ENCODE measurements at places on chromosomes 1 and 21.

DNA sequence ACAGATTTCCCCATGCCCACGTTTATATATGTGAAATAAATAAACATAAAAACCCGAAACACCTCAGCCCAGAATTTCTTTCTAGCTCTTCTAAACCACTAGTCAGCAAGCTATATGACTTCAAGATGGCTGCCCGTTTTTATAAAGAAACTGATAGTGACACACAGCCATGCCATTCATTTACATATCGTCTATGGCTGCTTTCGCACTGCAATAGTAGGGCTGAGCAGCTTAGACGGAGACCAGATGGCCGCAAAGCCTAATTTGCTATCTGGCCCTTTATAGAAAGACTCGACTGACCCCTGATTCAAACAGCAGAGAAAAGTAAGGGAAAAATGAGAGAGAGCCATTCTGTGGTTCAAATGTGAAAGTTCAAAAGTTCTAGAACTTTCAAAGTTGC lies 45.7 kb upstream of the FMN2 start:
- no peak for DNase-seq

DNA sequence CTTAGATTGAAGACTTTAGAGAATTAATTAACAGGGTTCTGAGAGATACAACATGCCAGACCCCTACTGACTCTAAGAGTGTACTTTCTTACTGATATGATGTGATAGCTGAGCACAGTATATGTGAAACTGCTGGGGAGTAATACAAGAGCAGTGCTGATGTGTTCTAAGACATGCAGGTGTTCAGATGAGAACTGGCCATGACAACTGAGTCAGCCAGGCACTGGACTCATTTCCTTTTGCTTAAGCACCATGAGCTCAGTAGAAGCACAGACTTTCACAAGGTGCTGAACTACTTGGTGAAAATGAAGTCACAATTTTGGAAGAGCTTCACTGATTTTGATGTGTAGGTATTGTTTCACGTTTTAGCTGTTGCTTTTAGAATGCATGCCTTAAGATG lies 15.9 kb upstream of the POGZ start:
- DNase-seq: no peak

- DNase-seq: no peak
Observed at GRCh38 chr1:25716320-25716719, 83.7 kb upstream of the SELENON start.

DNA sequence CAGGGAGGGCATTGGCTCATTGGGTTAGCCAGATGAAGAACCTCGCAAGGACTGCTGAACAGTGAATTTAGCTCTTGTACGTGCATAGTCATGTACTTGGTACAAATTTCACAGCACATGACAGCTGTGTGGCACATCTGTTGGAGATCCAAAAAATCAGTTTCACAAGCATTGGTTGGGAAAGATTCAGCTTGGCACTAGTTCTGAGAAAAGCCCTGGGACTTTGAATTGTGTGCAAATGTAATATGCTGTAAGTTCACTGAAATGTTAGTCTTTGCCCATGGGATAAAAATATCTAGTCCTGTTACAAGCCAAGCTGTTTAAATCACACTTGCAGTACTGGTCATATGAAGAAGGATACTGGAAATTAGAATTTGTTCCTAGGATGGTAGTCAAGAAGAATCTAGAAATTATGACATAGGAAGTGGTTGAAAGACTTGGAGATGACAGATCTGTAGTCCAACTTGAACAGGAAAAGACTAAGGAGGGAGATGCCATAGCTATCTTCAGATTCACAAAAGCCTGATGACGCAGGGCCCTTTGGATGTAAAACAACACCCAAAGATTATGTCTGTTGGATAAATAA lies 19.2 kb downstream of the LAMC2 start:
- no peak for DNase-seq

GRCh38 chr21:16751695-16752474 lies 761.0 kb upstream of the CXADR start:
- no peak for DNase-seq

DNA sequence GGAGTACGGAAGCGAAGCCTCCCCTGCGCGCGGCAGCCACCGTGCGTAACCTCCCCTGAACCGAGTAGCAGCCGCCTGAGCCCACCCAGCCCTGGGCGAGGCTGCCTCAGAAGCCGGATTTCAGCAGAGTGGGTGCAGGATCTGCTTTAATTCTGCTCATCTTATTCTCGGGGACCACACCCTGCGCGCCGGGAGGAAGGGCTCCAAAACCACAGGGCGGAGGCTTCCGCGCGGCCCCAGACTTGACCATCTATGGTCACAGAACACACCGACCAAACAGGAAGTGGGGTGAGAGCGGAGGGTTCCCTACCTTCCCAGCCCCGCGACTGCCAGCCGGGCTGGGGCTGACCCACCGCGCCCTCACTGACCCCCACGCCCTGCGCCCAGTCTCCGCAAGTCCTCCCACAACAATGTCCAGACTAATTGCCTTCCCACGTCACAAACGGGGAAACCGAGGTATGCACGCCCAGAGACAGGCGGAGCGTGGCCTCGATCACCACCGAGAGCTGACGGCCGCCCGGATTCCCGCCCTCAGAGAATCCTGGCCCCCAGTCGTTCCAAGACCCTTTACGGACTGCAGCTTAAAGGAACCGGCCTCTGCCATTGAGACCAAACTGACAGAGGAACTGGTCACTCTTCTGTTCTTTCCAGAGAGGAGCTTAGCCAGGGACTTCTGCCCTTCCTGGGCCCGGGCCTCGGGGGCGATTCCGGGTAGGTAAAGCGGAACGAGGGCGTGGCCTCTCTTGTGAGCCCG lies 595 bp upstream of the CAP1 start:
- DNase-seq: peak; percentile 89

DNA sequence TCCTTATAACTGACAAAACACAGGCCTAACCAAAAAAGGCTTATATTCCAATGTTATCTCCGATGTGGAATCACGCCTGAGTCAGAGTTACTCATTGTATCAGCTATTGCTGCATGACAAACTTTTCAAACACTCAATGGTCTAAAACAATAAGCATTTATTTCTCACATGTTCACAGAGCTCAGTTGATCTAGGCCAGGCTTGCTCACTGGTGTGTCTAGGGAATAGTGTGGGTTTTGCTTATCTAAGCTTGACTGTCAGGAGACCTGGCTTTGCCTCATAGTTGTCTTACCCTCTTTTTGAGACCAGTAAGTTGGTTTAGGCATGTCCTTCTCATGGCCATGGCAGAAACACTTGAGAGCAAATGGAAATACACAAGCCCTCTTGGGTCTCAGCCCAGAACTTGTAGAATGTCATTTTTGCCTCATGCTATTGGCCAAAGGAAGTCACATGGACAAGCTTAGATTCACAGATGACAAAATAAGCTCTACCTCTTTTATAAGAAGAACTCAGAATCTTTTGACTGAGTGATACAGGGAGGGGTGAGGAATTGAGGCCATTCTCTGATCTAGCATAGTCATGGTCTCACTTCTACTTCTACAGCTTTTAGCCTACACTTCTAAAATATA lies 130.8 kb downstream of the HMCN1 start:
- no peak for DNase-seq

DNA sequence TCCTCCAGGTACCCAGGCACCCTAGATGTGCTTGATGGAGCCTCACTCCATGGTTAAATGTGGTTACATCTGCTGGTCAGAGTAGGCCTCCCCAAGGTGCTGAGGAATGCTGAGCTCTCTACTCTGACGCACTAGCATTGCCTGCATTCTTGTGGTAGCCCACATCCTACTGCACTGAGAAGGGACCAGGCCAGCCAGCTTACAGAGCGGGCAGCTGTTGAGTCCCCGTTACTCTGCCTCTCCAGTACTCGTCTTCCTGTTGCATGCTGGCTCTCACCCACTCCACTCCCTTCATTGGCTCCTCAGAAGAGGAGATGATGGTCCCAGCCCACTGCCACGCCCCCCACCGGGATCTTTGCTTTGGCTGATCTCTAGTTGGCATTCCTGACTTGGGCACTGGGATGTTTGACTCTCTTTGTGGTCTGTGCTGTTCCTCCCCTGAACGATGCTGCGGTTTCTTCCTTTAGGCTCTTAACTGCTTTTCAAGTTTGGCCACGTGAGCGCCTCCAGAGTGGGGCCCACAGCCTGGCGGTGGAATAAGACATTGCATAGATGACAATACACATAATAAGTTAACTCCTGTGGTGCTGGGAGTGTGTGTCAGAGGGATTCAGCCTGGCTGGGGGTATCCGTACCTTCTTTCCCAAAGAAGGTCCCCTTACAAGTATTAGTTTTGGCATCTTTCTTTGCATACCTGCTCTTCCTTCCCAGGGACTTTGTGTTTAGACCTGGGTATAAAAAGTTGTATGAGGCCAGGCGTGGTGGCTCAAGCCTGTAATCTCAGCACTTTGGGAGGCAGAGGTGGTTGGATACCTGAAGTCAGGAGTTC lies 18.6 kb downstream of the AZIN2 start:
- DNase-seq: peak; percentile 88

DNA sequence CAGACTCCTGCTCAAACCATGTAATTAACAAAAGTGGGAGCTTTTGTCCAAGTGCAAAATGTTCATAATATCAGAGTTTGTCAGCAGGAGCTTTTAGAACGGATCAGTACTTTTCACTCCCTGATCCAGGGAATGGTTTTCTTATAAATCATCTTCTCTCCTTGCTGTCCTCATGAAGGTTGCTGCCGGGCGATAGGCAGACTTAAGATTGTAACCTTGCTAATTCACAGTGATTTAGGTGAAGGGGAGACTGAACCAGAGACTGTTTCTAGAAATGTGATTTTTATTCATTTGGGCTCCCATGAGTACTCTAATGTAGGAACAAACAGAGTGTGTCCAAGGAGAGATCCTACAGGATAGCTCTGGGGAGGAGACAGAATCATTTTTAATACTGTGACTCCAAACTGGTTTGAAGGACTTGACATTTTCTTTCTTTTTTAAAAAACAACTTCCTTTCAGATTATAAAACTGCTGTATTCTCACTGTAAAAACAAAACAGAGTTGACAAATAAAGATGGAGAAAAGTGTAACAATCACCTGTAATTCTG lies 23.7 kb downstream of the ELAVL4 start:
- no peak for DNase-seq

- DNase-seq: no peak
Observed at GRCh38 chr21:14911351-14911750, 153.4 kb downstream of the NRIP1 start.

GRCh38 chr1:61910035-61910434 lies 167.8 kb downstream of the PATJ start:
- DNase-seq: no peak

GRCh38 chr1:33563699-33564098 lies 91.3 kb downstream of the ZSCAN20 start:
- DNase-seq: no peak

GRCh38 chr1:26021647-26022403 lies at the start of gene EXTL1:
TSS of gene EXTL1 (plus strand) at chr1:26021775. CDS start at chr1:26022647, 872 bp downstream.
- peak; percentile 91 for DNase-seq

GRCh38 chr1:203682473-203683383 lies 56.1 kb downstream of the ATP2B4 start:
- peak; percentile 76 for DNase-seq

DNA sequence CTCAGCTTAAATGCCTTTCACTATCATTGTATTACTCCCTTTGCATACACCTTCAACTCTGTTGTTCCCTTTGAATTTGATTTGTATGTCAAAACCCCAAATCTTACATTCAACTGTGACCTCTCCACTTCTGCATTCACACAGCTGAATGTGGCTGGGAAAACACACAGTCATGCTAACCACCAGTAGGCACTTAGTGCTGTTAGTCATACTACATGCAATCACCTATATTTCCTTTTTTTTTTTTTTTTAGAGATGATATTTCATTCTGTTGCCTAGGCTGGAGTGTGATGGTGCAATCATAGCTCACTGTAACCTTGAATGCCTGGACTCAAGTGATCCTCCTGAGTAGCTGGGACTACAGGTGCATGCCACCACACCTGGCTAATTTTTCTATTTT lies 16.2 kb downstream of the BTBD8 start:
- no peak for DNase-seq

- no peak for DNase-seq
Observed at GRCh38 chr1:21666576-21667320, 2.4 kb downstream of the RAP1GAP start.

DNA sequence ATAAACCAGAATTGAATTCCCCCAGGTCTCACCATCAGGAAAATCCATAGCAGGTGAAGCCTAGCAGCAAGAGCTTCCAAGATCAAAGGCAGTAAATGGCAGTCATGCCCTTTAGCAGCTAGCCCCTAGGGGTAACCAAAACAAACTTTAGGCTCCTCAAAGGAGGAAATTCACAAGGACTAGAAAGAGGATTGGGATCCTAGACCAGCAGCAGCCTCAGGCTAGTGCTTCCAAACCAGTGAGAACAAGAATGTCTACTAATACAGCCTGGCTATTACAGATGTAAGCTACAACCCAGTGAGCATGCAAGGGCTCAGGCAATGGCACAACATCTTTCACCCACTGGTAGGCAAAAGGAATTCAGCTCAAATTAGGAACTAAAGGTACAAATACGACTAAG lies 11.1 kb upstream of the RIMKLA start:
- no peak for DNase-seq

DNA sequence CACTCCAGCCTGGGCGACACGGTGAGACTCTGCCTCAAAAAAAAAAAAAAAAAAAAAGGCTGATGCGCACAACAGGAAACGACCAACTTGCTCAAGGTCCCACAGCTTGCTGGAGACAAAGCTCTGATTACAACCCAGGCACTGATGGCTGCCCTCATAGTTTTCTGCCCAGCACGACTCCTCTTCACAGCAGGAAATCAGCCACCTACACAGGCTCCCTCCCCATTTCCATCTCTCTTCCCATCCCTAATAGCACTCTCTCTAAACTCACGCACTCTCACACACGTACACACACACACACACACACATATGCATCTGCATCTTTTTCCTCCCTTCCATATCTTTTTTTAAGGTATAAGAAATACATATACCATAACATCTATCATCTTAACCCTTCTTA lies 153.5 kb upstream of the SOD1 start:
- DNase-seq: no peak

DNA sequence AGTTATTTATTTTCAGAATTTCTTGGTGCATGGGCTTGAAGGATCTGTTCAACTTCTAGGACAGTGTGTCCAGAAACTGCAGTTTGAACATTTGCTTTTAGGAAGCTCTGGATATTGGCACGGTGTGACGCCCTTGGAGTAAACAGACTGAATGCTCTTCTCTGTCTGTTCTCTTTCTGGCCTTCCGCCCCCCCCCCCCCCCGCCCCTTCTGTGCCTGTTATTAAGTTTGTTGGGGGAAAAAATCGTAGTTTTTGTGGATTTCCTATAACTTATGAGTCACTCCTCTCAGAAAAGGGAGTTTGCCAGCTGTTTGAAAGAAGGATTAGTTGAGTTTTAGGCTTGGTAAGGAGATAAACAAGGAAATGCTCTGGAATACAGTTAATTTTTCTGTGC lies 1.2 kb downstream of the KCTD3 start:
- DNase-seq: no peak

- DNase-seq: no peak
Observed at GRCh38 chr1:159843459-159843858, 16.8 kb downstream of the SLAMF8 start.

DNA sequence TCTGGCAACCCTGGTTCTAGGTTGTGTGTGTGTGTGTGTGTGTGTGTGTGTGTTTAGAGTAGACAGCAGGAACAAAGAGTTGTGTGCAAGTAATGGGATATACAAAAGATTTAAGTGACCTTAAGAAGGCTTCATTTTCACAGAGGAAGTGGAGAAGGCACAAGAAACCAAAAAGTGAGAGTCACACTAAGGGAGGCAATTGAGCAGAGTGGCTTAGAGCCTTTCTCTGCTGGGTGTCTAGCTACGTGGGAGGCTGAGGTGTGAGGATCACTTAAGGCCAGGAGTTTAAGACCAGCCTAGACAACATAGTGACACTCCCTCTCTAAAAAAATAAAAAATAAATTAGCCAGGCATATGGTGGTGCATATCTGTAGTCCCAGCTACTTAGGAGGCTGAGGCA lies 44.4 kb upstream of the HAO2 start:
- no peak for DNase-seq
